ENCODE measurements at places on chromosomes 1 and 21. TPM values are rescaled to one million over a fixed set of nuclear protein-coding genes. Genes with fewer than 3 reads are reported as not detected.
A peak's percentile ranks its signal among the peaks of the same experiment; 100 is the strongest.

The RIPPLY3 gene
- total RNA-seq = not detected

The C1orf53 gene
- total RNA-seq = not detected

The SLC2A5 gene
- total RNA-seq = not detected

The SMIM12 gene
- total RNA-seq = 46.6 TPM

The MTHFR gene
- 27.3 TPM for total RNA-seq

The FCGR3B gene
- not detected for total RNA-seq

The MSH4 gene
- total RNA-seq = not detected

The TNFRSF8 gene
- total RNA-seq = not detected

The KCNK2 gene
- total RNA-seq = not detected

The KCNH1 gene
- not detected for total RNA-seq

The BGLAP gene
- total RNA-seq = 2.4 TPM

The SPRR5 gene
- total RNA-seq = not detected

GRCh38 chr1:112772781-112773180 lies 57.6 kb upstream of the PPM1J start:
- no peak for DNase-seq

- no peak for DNase-seq
These were observed 52.7 kb downstream of the RAP1A start for GRCh38 chr1:111672331-111672730.

DNA sequence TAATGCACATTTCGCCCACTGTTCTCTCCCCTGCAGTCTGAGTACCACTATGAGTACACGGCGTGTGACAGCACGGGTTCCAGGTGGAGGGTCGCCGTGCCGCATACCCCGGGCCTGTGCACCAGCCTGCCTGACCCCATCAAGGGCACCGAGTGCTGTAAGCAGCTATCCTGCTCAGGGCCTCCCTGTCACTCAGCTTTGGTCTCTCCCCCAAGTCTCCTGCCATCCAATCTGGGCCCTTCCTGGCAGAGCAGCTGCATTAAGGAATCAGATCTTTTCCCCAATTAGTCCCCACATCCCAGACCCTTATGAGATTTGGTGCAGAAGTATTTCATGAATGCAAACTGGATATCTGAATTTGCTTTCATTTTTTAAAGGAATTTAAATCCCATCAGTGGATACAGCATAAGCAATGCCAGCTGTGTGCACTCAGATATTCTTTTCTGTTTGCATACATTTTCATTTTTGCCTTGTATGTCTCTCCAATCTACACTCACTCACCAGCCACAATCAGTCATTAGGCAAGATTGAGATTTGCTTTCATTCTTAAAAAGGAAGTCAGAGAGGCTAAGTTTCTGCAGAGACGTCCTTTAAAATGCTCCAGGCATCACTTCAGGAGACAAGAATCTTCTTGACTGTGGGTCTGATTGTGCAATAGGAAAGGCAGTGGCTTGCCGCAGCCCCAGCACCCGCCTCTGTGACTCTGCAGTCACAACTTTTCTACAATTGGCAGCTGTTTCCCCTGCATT lies 48.1 kb downstream of the ELAPOR1 start:
- DNase-seq = peak; percentile 52

DNA sequence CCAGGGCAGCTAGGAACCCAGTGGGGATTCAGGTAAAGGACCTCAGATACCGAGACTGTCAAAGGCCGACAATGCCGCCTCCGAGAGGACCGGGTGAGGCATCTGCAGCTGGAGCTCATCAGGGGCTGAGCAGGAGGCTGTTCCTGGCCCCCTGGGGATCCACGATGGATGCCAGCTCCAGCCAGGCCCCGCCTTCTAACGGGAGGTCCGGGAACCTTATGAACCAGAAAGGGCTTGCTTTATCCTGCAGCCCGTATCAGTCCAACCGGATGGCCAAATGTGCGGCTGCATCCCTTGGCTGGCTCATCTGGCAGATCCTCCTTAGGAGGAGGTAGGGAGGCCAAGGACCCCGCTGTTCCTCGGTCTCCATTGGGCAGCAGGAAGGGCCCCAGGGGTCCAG lies 32.0 kb downstream of the SLC45A1 start:
- DNase-seq = no peak

DNA sequence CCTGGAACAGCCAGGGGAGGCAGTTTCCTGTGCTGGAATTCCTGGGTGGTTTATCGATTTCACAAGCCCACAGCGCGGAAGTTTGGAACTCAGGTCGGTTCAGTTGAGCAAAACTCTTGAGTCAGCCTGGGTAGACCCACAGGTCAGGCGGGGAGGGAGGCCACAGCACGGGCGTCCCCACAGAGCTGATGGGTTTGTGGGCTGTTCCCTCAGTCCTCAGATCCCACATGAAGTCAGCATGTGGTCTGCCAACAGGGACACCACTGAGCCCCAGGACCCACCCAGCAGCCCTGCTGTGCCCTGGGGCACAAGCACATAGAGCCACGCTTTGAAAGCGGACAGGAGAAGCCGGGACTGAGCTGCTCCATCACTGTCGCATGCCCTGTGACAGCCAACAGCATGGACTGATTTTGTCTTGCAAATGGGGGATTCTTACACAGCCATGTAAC lies 17.4 kb downstream of the BMP8A start:
- no peak for DNase-seq

DNA sequence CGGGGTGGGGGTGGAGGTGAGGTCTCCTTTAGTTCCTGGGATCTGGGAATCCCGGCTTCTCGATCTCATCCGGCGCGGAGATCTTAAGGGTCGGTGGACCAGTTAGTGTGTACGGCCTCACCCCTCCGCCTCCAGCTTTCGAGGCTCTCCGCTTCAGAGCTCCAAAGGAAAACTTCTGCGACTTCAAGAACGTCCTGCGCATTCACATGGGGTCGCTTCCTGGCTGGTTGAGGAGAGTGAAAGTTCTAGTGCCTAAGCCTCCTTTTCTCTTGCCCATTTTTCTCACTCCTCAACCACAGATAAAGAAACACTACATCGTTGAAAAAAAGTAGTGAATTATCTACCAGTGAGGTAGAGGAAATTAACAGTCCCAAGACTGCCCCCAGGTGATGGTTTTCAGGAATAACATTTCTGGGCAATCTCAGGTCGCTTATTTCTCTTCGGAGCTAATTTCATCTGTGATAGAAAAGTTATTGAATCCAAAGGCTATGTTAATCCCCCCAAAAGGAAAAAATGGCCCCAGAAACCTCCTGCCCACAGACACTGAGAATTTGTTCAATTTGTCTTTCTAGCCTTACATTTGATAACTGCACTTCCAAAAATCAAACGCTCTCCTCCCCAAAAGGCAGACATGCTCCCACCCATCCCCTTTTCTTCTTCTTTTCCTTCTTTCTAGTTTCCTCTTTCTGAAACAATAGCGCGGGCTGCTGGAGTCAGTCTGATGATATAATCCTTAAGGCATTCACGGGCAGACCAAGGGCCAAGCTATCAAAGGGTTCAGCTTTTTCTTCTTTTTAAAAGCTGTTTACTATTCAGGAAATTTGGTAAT lies 20.6 kb upstream of the TBX15 start:
- DNase-seq = no peak

GRCh38 chr1:17892225-17892624 lies 137.1 kb downstream of the ACTL8 start:
- DNase-seq = no peak

- DNase-seq = no peak
These were observed 66.3 kb upstream of the BMP8A start for GRCh38 chr1:39425151-39425550.

- DNase-seq = no peak
These were observed 40.3 kb downstream of the ZZZ3 start for GRCh38 chr1:77642196-77642595.

- no peak for DNase-seq
These were observed 11.3 kb upstream of the IL22RA1 start for GRCh38 chr1:24154215-24154614.

DNA sequence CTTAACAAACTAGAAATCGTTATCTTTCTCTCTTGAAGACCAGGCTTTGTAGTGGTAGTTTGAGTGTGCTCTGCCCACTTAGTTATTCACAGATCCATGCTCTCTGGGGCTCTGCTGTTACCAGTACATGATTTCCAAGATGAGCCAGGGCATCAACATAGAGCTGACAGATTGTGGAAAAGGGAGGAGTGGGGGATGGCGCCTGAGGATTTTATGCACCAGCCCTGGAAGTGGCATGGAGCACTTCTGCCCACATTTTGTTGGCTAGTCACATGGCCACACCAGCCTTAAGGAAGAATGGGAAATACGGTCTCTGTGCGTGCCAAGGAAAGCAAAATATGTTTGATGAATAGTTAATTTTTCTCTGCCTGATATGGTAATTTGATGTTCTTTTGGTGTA lies 18.2 kb downstream of the TSNAX start:
- DNase-seq = no peak

DNA sequence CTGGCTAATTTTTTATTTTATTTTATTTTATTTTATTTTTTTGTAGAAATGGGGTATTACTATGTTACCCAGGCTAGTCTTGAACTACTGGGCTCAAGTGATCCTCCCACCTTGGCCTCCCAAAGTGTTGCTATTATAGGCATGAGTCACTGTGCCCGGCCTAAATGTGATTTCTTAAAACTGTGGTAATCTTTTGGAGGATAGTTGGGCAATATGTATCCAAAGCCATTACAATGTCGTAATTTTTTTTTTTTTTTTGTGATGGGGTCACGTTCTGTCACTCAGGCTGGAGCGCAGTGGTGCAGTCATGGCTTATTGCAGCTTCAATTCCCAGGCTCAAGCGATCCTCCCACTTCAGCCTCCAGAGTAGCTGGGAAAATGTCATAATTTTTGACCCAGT lies 14.2 kb downstream of the ETV3L start:
- DNase-seq = no peak

- no peak for DNase-seq
These were observed 4.5 kb downstream of the PARP1 start for GRCh38 chr1:226403201-226404034.

GRCh38 chr1:13517193-13517812 lies 3.5 kb upstream of the LRRC38 start:
- no peak for DNase-seq

DNA sequence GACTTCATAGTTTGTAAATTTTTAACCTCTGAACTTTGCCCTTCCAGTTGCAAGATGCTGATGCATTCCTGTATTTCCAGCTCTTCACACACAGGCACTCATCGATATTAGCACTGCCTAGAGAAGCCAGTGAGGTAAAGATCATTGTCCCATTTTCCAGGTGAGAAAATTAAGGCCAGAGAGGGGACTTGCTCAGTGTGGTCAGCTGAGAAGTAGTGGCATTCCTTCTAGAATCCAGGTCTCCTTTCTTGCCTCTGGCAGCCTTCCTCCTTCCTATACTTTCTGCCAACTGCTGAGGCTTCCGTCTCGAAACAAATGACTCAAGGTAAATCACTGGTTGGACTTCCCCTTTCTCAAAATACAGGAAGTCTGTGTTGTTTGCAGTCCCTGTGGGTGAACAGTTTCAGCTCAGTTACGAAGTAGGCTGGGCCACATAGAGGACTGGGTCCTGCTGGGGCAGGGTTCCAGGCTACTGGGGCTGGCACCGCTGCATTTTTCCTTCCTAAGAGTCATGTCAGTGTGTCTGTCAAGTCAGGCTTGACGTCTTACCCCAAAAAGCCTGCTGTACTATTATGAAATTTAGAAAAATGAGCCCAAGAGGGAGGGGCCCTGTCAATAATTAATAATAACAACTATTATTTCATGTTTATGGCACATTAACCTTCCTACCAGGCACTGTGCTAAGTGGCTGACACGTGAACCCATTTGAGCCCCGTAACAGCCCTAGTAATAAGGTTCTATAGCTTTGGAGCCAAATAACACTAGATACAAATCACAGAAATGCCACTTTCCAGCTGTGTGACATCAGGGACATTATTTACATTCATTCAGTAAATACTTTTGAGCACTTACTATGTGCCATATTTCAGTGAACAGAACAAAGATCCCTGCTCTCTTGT lies 16.6 kb upstream of the RNF19B start:
- peak; percentile 58 for DNase-seq

DNA sequence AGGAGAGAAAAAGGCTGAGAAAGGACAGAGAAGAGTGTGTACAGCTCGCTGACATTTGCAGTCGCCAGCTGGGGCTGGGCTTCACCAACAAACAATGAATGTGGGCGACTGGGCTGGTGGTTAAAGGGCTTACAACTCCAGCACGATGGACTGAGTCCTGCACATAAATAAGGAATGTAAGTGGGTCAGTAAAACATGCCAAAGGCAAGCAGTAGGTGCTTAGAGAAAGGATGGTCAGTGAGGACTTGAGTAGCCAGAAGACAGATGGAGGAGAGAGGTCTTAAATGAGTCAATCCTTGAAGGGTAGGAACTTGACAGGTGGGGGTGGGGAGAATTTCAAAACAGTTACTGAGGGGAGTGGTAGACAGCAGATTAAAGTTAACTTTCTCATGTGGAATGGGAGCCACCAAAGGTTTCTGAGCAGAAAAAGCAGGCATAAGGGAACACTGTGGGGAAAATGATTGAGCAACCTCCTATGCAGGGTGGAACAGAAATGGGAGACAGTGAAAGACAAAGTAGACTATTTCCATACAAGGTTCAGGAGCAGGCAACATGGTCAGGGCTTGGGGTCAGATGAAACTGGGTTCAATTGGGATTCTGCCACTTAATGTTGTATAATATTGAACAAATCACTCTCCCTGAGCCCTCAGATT lies 37.4 kb downstream of the GADD45A start:
- DNase-seq = no peak

- DNase-seq = peak; percentile 65
These were observed 6.4 kb downstream of the RHOC start for GRCh38 chr1:112700290-112701226.

GRCh38 chr1:1121611-1122077 lies 5.8 kb upstream of the C1orf159 start:
- no peak for DNase-seq

GRCh38 chr1:156499842-156500542 lies 583 bp downstream of the MEF2D start:
- DNase-seq = peak; percentile 34

- no peak for DNase-seq
These were observed 35.1 kb upstream of the JUN start for GRCh38 chr1:58818976-58819375.

- no peak for DNase-seq
These were observed 71.4 kb downstream of the AGPAT3 start for GRCh38 chr21:43936247-43936967.

GRCh38 chr1:197103300-197103699 lies 36.2 kb upstream of the F13B start:
- no peak for DNase-seq

GRCh38 chr1:113451710-113452109 lies 61.4 kb downstream of the MAGI3 start:
- DNase-seq = no peak

- DNase-seq = no peak
These were observed 2.5 kb upstream of the JUN start for GRCh38 chr1:58786184-58786926.

- DNase-seq = no peak
These were observed 22.4 kb downstream of the SLC35A3 start for GRCh38 chr1:99992044-99992722.

DNA sequence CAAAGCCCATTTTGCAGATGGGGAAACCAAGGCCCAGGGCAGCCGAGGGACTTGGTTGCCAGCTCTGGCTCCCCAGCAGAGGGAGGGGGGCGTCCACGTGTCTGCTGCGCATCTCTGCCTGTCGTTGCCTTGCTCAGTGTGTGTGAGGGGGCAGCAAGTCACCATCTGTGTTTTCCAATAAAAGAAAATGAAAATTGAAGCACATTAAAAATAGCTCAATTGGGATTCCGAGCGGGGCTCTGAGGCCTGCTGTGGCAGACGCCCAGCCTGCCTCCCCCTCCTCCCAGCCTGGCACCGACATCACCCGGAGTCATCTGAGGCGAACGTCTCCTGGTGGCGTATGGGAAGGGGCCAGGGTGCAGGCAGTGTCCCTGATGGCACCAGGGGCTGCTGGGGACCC lies 51.2 kb downstream of the EPHB2 start:
- DNase-seq = no peak
